Lower leg skin (tissue), 4 donors: ENCODE measurements at places on chromosomes 12 and 14.
A peak's percentile ranks its signal among the peaks of the same experiment; 100 is the strongest.

GRCh38 chr14:99131632-99132271 lies 140.2 kb downstream of the BCL11B start:
- DNase-seq = peak; percentile 61

DNA sequence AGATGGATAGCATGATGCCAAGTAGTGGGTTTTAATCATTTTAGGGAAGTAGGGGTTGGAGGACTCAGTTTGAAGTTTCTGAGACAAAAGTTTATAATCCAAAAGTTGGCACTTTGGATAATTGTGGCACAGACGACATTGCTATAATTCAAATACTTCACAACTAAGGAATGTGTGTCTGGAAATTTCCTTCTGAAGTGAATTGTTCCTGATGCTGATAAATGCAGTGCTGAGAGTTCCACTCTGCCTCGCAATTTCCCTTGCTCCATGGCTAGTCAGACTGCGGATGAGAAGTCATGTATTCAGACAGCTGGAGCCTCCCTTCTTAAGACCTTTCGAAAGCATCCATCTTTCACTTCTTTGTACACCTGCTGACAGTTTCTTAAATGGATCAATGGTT lies 393.3 kb upstream of the PRICKLE1 start:
- DNase-seq = no peak

DNA sequence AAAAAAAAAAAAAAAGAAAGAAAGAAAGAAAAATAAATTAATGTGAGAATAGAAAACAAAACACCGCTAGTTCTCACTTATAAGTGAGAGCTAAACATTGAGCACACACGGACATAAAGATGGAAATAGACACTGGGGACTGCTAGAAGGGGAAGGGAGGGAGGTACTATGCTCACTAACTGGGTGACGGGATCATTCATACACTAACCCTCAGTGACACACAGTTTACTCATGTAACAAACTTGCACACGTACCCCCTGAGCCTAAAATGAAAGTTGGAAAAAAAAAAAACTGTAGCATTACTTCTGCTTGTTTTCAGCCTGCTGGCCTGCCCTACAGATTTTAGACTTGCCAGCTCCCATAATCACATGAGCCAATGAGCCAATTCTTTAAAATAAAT lies 10.5 kb upstream of the PRMT5 start:
- DNase-seq = no peak

GRCh38 chr12:87441511-87441910 lies 587.7 kb downstream of the C12orf50 start:
- no peak for DNase-seq
